ENCODE measurements at places on chromosomes 2 and 18. TPM values are rescaled to one million over a fixed set of nuclear protein-coding genes. Genes with fewer than 3 reads are reported as not detected.

Gene RNF125
- total RNA-seq = 0.15 TPM

- H3K4me3 ChIP-seq = no peak overlapping the region
- no peak for DNase-seq
- H3K36me3 ChIP-seq = no peaks in the 10 kb centered on the region
- H3K27me3 ChIP-seq = no peaks in the 10 kb centered on the region
- H3K27ac ChIP-seq = no peak overlapping the region
- H3K4me1 ChIP-seq = no peaks in the 10 kb centered on the region
These were observed 56.4 kb downstream of the ADCY3 start for GRCh38 chr2:24863641-24864040.

DNA sequence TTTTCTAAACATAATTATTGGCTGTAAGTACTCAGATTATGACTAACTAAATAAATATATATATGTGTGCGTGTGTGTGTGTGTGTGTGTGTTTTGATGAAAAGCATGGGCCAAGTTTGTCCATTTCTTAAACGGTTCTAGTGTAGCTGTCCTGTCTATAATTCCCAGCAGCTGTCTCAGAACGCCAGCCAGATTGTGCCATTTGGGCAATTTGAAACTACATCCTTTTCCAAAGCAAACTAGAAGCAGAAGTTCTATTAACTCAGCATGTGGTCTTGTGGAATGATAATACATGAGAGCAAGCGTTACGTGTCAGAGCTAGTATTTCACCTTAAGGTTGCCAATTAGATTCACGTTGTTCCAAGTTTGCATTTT, 1.7 kb downstream of the ARHGAP28 start:
- peaks cover 3% of the 10 kb centered on the region for H3K27me3 ChIP-seq
- H3K4me3 ChIP-seq = no peak overlapping the region
- no peak for DNase-seq
- H3K36me3 ChIP-seq = no peaks in the 10 kb centered on the region

Gene ABCB11
- not detected for total RNA-seq

DNA sequence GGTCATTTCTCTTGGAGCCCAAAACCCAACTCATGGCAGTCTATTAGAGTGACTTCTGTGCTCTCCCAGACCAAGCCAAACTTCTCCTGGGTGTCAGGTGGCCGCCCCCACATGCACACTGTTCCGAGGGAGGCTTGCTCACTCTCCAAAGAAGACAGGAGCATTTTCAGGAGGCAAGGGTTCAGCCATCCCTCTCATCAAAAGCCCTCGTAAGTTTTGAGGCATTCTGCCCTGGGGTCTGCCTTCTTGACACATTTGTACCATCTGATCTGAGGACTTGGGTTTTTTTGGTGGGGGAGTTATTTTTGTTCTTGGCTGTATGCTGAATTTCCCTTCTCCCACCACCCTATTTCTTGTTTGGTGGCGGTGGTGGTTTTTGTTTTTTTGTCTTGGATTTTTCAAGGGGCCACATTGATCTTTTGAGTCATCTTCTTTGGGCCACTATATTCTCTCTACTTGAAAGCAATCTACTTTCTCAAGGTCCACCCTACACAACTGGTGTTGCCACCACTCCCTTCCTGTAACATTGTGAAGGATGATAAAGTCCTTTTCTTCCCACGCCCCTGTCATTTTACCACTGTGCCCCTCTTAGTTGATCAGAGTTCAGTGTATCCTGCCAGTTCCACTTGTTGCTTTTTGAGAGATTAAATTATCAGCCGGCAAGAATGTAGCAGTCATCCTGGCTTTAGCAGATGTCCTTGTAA, 255.8 kb downstream of the CYP26B1 start:
- no peak overlapping the region for H3K4me3 ChIP-seq
- H3K27ac ChIP-seq = no peak overlapping the region
- no peak for DNase-seq
- no peaks in the 10 kb centered on the region for H3K36me3 ChIP-seq
- peaks cover 4% of the 10 kb centered on the region for H3K27me3 ChIP-seq

DNA sequence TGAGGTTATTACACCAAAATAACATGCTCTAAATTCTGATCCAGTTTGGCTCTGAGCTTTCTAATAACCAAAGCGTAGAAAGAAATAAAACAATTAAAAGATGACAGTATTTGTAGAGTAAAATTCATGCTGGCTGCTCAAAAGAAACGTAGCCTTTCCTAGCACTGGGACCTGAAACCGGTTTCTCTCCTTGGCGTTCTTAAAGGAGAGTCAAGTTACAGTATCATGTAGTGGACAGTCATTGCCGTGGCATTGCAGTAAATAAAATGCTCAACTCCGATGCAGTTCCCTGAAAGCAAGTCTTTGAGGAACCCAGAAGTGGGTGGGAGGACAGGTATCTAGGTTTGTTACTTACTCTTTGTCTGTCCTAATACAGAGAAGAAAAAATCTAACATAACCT, 52.7 kb upstream of the ITM2C start:
- H3K36me3 ChIP-seq = peaks cover 27% of the 10 kb centered on the region
- DNase-seq = peak; percentile 65
- peak overlapping the region; percentile 9 for H3K27ac ChIP-seq
- H3K4me3 ChIP-seq = no peak overlapping the region
- no peaks in the 10 kb centered on the region for H3K4me1 ChIP-seq

DNA sequence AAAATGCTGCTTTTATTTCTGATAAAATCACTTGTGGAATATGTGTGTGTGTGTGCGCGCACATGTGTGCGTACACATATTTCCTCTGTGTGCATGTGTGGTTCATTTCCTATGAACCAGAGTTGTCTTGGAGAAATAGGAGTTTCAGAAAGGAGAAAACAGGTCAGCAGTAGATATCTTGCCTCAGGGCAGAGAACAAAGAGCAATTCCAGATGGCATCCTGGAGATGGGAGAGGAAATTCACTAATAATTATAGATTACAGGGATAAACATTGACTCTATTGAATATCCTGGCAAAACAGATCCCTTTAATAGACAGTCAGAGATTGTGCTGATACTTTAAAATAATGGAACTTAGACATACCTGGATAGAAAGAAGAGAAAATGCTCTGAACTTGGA, 298.0 kb downstream of the TRIB2 start:
- H3K27me3 ChIP-seq = no peaks in the 10 kb centered on the region
- no peak for DNase-seq
- no peak overlapping the region for H3K27ac ChIP-seq
- no peaks in the 10 kb centered on the region for H3K36me3 ChIP-seq

- no peaks in the 10 kb centered on the region for H3K36me3 ChIP-seq
- DNase-seq = no peak
- H3K4me3 ChIP-seq = no peak overlapping the region
- H3K27me3 ChIP-seq = no peaks in the 10 kb centered on the region
These were observed 195.7 kb upstream of the VWC2L start for GRCh38 chr2:214215107-214215506.

GRCh38 chr2:88709181-88709631, 17.7 kb downstream of the RPIA start:
- DNase-seq = peak; percentile 78
- H3K4me3 ChIP-seq = no peak overlapping the region
- peaks cover 2% of the 10 kb centered on the region for H3K36me3 ChIP-seq
